ENCODE measurements at places on chromosomes 5 and 9. TPM values are rescaled to one million over a fixed set of nuclear protein-coding genes. Genes with fewer than 3 reads are reported as not detected.

TAS2R1 gene
- total RNA-seq = not detected

DNA sequence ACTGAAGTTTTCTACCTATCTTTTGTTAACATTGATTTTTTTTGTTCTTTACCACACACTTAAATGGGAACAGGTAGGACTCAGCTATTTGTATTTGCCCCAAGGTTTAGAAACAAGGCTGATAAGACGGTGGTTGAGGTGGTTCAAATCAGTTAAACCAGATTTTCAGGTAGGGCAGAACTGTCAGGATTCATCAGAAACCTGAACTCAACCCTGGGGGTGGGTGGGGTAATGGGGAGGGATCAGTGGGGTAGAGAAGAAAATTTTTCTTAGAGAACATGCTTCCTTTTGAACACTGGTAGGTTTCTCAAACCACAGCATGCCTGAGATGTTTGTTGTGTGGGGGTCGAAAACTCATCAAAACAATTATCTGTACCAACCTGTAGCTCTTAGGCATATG lies 113.0 kb downstream of the BASP1 start:
- no peaks in the 10 kb centered on the region for H3K27me3 ChIP-seq
- H3K36me3 ChIP-seq = no peaks in the 10 kb centered on the region
- peaks cover 14% of the 10 kb centered on the region for H3K4me1 ChIP-seq
- H3K27ac ChIP-seq = no peak overlapping the region
- DNase-seq = no peak
- no peak overlapping the region for H3K4me3 ChIP-seq

- no peaks in the 10 kb centered on the region for H3K4me1 ChIP-seq
- no peak overlapping the region for H3K4me3 ChIP-seq
- H3K27ac ChIP-seq = no peak overlapping the region
- H3K36me3 ChIP-seq = no peaks in the 10 kb centered on the region
Measured at GRCh38 chr9:8924562-8924961, 1125.0 kb upstream of the DMAC1 start.

PCDHGA8 gene
- total RNA-seq = 11.5 TPM

GRCh38 chr5:2757563-2758351 lies 6.3 kb upstream of the IRX2 start:
- DNase-seq = no peak
- no peaks in the 10 kb centered on the region for H3K36me3 ChIP-seq
- peaks cover 13% of the 10 kb centered on the region for H3K4me1 ChIP-seq
- no peak overlapping the region for H3K27ac ChIP-seq

DNA sequence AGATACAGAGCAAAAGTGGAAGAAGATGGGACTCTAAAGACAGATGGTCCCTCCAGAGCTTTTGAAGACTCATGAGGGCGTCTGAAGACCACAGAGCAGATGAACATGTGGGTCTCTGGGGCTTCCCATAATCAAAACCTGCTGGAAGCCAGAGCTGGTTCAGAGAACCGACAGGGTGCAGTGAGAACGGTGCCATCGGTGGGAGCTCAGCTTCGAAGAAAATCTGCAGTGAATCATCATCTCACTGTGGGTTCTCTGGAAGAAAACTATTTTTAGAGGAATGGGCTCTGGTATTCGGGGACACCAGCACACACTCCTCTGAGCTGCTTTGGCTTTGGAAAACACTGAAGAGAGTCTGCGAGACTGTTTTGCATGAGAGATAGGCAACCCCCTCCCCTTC lies 222.4 kb upstream of the PANK3 start:
- H3K27ac ChIP-seq = no peak overlapping the region
- H3K27me3 ChIP-seq = no peaks in the 10 kb centered on the region
- no peak for DNase-seq

PRLR gene
- 4.9 TPM for total RNA-seq

RLN1 gene
- total RNA-seq = not detected

FOXD4L4 gene
- total RNA-seq = 0.41 TPM

MYOT gene
- total RNA-seq = 5.9 TPM

GOLGA2 gene
- total RNA-seq = 206 TPM

DNA sequence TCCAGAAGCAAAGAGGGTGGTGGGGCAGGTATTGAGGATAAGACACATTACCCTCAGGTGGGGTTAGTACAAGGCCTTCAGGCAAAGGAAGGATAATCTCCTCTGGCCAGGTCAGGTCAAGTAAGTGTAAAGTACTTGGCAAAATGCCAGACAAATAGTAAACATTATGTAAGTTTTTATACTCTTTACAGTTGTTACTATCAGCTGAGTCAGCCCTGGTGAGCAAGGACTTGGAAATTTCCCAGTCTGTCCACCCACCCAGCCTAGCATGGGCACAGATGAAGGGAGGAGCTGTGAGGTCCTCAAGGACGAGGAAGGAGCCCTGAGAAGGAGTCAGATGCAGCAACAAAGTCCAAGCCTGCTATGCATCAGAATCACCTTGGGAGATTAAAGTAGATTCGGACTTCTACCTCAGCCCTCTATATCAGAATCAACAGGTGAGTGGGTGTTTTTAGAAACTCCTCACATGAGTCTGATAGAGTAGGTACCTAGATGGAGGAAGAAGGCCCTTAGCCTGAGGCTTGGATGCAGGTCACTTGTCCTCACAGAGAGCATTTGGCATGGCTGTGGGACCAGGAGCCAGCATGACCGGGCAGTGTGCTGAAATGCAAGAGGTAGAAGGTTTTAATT lies 50.2 kb upstream of the BARX1 start:
- no peaks in the 10 kb centered on the region for H3K36me3 ChIP-seq
- no peak overlapping the region for H3K27ac ChIP-seq
- no peaks in the 10 kb centered on the region for H3K4me1 ChIP-seq
- peaks cover 4% of the 10 kb centered on the region for H3K27me3 ChIP-seq

BRD9 gene
- 91.3 TPM for total RNA-seq

GRCh38 chr5:159878988-159879471 lies 37.3 kb upstream of the ADRA1B start:
- DNase-seq = peak; percentile 56
- H3K4me3 ChIP-seq = no peak overlapping the region
- H3K4me1 ChIP-seq = peaks cover 12% of the 10 kb centered on the region
- H3K36me3 ChIP-seq = no peaks in the 10 kb centered on the region
- peak overlapping the region; percentile 50 for H3K27ac ChIP-seq
- no peaks in the 10 kb centered on the region for H3K27me3 ChIP-seq

COL23A1 gene
- not detected for total RNA-seq

GRCh38 chr5:13552361-13552760 lies 392.1 kb downstream of the DNAH5 start:
- H3K36me3 ChIP-seq = no peaks in the 10 kb centered on the region
- no peak overlapping the region for H3K27ac ChIP-seq
- H3K4me3 ChIP-seq = no peak overlapping the region

- H3K4me1 ChIP-seq = no peaks in the 10 kb centered on the region
- no peaks in the 10 kb centered on the region for H3K27me3 ChIP-seq
- no peak for DNase-seq
- H3K27ac ChIP-seq = peak overlapping the region; percentile 46
Measured at GRCh38 chr5:115377468-115378217, 81.2 kb upstream of the CCDC112 start.

DNA sequence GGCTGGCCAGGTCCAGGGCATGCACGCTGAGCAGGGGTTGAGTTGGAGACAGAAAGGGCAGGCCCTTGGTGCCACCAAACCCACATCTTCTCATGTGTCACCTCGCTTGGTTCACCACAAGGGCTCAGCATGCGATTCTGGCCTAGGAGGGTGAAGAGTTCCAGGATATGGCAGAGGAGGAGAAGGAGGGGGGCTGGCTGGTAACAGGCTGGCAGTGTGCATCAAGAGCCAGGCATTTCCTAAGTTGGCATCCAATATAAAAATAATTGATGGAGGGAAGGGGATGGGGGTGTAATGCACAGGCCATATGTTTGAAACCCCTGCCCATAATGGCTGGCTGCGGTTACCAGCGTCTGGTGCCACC lies 255.6 kb downstream of the NFIB start:
- H3K4me1 ChIP-seq = no peaks in the 10 kb centered on the region
- H3K27ac ChIP-seq = no peak overlapping the region
- DNase-seq = no peak
- H3K27me3 ChIP-seq = no peaks in the 10 kb centered on the region

GRCh38 chr9:93122721-93123221 lies 11.3 kb downstream of the NINJ1 start:
- no peak overlapping the region for H3K4me3 ChIP-seq
- H3K4me1 ChIP-seq = peaks cover 28% of the 10 kb centered on the region
- no peaks in the 10 kb centered on the region for H3K27me3 ChIP-seq
- peaks cover 8% of the 10 kb centered on the region for H3K36me3 ChIP-seq

GRCh38 chr5:174741352-174741751 lies 17.0 kb downstream of the MSX2 start:
- H3K36me3 ChIP-seq = no peaks in the 10 kb centered on the region
- DNase-seq = no peak
- H3K27me3 ChIP-seq = peaks cover 49% of the 10 kb centered on the region
- no peaks in the 10 kb centered on the region for H3K4me1 ChIP-seq

DNA sequence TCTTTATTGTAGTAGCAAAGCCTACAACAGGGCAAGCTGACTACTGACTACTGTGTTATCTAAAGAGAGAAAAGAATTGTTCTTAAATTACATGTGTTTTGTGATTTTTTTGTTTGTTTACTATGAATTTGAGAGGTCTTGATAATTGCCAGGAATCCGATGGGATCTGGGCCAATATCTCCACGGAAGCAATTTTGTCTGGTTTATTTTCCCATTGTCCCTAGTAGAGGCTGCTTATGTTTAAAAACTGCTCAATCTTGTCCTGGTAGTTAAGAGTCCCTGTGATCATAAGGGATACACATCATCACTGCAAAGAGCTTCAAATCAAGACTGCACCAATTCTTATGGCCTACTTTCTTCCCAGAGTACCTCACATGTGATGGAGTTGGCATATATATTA lies 94.4 kb downstream of the GLDC start:
- no peak for DNase-seq
- peaks cover 4% of the 10 kb centered on the region for H3K4me1 ChIP-seq
- H3K27ac ChIP-seq = no peak overlapping the region
- H3K27me3 ChIP-seq = no peaks in the 10 kb centered on the region
